Stimulated activated CD8-positive, alpha-beta memory T cell treated with anti-CD3 and anti-CD28 coated beads, Interleukin-4, amount 100 ng/mL, for 4 hours (primary cell): ENCODE measurements at places on chromosomes 2 and 18.

GRCh38 chr2:239308661-239309397 lies 92.0 kb downstream of the HDAC4 start:
- DNase-seq, result no peak

- DNase-seq, result no peak
Observed at GRCh38 chr2:44933434-44933951, 8.0 kb upstream of the SIX3 start.

GRCh38 chr2:151796774-151797173 lies 31.4 kb downstream of the ARL5A start:
- DNase-seq, result no peak

DNA sequence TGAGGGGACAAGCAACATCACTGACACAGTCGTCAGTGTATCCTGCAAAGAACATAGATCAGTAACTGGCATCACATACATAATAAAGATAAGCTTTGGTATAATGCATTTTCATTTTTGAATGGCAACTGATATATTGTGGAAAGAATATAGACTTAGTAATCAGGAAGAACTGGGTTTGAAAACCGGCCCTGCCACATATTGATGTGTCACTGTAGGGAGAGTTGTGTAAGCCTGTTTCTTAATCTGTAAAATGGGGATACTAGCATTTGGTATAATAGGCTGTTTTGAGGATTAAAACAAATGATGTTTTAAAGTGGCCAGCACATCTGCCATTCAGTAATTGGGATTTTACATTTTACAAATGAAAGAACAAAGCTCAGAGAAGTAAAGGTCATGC lies 277.8 kb upstream of the CNTNAP5 start:
- no peak for DNase-seq

GRCh38 chr18:27544206-27544605 lies 359.1 kb upstream of the CHST9 start:
- DNase-seq, result no peak

- no peak for DNase-seq
Observed at GRCh38 chr2:207093234-207093633, 72.5 kb downstream of the KLF7 start.

GRCh38 chr2:232838406-232838874 lies 31.6 kb upstream of the SNORC start:
- peak; percentile 24 for DNase-seq

DNA sequence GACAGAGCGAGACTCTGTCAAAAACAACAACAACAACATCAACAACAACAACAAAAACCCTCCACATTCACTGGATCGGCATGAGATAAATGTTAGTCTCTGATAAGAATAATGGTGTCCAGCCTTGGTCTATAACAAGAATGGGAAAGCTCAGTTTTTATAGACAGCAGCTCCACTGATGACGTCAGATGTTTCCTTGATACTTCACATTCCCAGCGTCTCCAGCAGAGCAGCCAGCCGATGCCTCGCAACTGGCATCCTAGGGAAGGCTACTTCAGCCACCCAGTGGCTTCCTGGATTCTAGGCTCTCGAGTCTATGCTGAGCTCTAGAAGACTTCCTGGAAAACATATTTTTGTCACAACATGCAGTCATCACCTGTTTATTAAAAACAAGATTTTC lies 271.4 kb upstream of the SMIM21 start:
- no peak for DNase-seq

DNA sequence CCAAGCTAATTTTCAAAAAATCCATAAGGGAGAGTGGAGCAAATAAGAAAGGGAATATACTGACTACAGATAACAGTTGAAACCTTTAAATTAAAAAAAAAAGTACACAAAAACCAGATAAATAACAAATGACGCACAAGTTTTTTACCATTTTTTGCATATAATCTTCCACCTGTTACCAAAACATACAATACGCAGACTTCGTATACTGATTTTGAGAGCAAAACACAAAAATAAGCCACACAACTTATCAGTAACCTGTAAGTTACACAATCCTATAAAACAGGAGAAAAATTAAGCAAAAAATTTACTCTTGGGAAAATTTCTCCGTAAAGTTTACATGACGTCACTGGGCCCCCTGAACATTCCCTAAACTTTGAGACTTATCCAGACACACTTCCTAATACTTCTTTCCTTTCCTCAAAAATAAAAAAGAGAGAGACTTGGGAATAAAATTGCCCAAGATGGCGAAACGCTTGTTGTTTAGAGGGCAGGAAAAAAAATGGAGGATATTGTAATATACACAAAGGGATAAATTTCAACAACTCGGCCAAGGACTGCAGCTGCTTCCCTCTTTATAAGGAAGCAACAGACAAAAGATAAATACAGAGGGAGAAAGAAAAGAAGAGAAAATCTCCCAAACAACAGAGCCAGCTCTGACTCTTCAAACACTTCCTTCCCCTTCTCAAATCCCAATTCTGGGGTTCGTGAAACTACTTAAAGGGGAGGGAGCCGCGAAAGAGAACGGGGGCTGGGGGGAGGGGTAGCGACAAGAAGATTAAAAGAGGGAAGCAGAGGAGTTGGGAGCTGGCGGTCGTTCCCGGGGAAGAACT lies 1.6 kb downstream of the BAZ2B start:
- no peak for DNase-seq

DNA sequence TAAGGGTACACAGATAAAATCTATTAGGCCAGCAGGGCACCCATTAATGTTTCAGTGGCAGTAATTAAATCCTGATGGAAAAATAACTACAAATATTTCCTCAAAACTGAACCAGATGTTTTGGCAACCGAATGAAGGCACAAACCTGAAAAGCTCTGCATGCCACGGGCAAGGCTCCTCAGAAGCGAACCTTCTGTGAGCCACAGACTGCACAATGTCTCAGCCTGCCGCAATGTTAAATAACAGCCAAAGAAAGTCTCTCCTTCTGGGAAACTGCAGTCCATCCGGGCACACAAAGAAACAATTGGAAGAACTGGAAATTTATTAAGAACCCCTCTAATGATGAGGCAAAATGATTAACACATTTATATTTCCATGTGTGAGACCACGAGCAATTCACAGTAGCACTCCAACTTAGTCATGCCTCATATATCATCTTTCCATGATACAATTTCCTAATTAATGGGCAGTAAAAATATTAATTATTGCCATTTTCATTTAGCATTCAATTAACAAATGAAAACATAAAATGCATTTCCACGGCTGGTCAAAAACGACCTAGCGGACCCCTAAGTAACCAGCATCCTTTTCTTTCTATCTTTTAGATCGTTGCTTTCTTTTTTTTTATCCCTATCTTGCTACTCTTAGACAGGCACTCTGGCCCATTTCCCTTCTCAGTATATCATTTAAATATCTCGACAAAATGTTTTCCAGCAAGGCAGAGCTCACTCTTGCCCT lies 237.5 kb downstream of the EPHA4 start:
- DNase-seq, result no peak

- no peak for DNase-seq
Observed at GRCh38 chr2:235613649-235614048, 119.8 kb downstream of the AGAP1 start.

- DNase-seq, result no peak
Observed at GRCh38 chr2:179272406-179273192, 8.0 kb upstream of the SESTD1 start.
